Mammary epithelial cell (primary cell): ENCODE measurements at places on chromosomes 4 and X. TPM values are rescaled to one million over a fixed set of nuclear protein-coding genes. Genes with fewer than 3 reads are reported as not detected.

Gene PRDM8
- polyA plus RNA-seq = 3.8 TPM

Gene GC
- polyA plus RNA-seq = not detected

Gene XAGE1B
- polyA plus RNA-seq = not detected

Gene KLB
- not detected for polyA plus RNA-seq

Gene TBC1D14
- 44.2 TPM for polyA plus RNA-seq

Gene CYTL1
- 0.14 TPM for polyA plus RNA-seq

Gene CDS1
- 18.2 TPM for polyA plus RNA-seq

Gene TMEM31
- polyA plus RNA-seq = not detected

Gene LRRC66
- 0.15 TPM for polyA plus RNA-seq

Gene TKTL1
- polyA plus RNA-seq = not detected

Gene SCARB2
- 41.9 TPM for polyA plus RNA-seq

Gene AADAT
- polyA plus RNA-seq = 8.4 TPM

Gene HGFAC
- not detected for polyA plus RNA-seq

Gene FAM9C
- not detected for polyA plus RNA-seq

Gene FAM9B
- not detected for polyA plus RNA-seq

Gene MAGEB6
- not detected for polyA plus RNA-seq

Gene IL3RA
- not detected for polyA plus RNA-seq

Gene ARSJ
- 11.3 TPM for polyA plus RNA-seq

Gene ZNF185
- 30.2 TPM for polyA plus RNA-seq

Gene LAMP2
- 149 TPM for polyA plus RNA-seq

Gene ADRA2C
- polyA plus RNA-seq = 0.03 TPM

Gene S100G
- polyA plus RNA-seq = not detected

Gene MOB1B
- polyA plus RNA-seq = 9.3 TPM

Gene TRIM61
- not detected for polyA plus RNA-seq

Gene ITM2A
- 27.9 TPM for polyA plus RNA-seq

Gene ZCCHC13
- not detected for polyA plus RNA-seq

Gene TEX13D
- polyA plus RNA-seq = not detected

Gene SMPX
- not detected for polyA plus RNA-seq

Gene MAGEB1
- not detected for polyA plus RNA-seq

Gene SPANXA2
- polyA plus RNA-seq = not detected

Gene KLKB1
- not detected for polyA plus RNA-seq

Gene DCX
- polyA plus RNA-seq = not detected

Gene SULT1E1
- 2.0 TPM for polyA plus RNA-seq

Gene LAP3
- 46.6 TPM for polyA plus RNA-seq

Gene TMPRSS11F
- polyA plus RNA-seq = 0.05 TPM

Gene TMSB15C
- 3.1 TPM for polyA plus RNA-seq

Gene GAGE12J
- polyA plus RNA-seq = not detected

Gene COQ2
- polyA plus RNA-seq = 17.0 TPM

Gene AMOT
- polyA plus RNA-seq = 0.03 TPM

Gene MAGEC1
- polyA plus RNA-seq = not detected

Gene VAMP7
- polyA plus RNA-seq = 15.7 TPM

Gene TASL
- not detected for polyA plus RNA-seq

Gene AREG
- 1,137 TPM for polyA plus RNA-seq

Gene MAOB
- polyA plus RNA-seq = 2.4 TPM
